ENCODE measurements at places on chromosomes 16 and 17. TPM values are rescaled to one million over a fixed set of nuclear protein-coding genes. Genes with fewer than 3 reads are reported as not detected.

The HAGHL gene
- total RNA-seq = 10.6 TPM

The PPP1R1B gene
- 16.3 TPM for total RNA-seq

The TNP2 gene
- total RNA-seq = not detected

The CTRL gene
- 4.7 TPM for total RNA-seq

The FBF1 gene
- 25.4 TPM for total RNA-seq

The FN3K gene
- 25.0 TPM for total RNA-seq

The PNPO gene
- total RNA-seq = 6.9 TPM

The HS3ST3A1 gene
- 0.31 TPM for total RNA-seq

The MED1 gene
- 41.0 TPM for total RNA-seq

The SLC5A11 gene
- not detected for total RNA-seq

Measured in parietal lobe (tissue), 2 donors.